LoVo (cell line): ENCODE measurements at places on chromosomes 12 and 14.

DNA sequence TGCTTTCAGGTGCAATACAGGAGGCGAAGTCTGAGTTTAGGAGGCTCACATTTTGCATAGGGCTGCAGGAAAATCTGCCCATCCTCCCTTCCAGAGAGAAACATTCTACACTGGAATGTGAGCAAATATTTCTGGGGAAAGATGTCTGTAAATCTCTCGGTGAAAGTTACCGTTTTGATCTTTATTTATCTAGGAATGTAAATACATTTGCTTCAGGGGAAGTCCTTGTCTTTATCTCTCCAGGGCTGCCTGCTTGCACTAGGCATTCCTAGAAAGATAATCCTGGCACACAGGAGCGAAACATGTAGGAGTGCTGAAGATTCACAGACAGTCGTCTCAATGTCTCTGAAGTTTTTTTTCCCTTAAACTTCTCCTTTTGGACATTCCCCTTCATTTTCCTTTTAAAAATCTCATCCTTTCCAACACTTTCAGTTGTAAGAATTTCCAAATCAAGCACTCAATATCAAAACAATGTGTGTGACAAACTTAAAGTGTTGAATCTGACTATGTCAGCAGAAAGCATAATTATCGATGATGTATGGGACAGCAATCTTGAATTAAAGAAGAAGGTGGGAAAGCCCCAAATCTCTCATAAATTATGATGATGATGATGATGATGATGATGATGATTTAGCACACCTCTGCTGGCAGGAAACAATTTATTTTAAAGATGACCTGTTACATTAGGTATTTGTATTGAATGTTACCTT is 113.4 kb upstream of the RESF1 start:
- DNase-seq = no peak

GRCh38 chr12:52633383-52633782 is 15.0 kb upstream of the KRT73 start:
- DNase-seq = no peak

GRCh38 chr14:58702441-58703160 is 64.8 kb downstream of the DACT1 start:
- DNase-seq = no peak

GRCh38 chr12:124916374-124917134 is 2.1 kb upstream of the UBC start:
- DNase-seq = peak; percentile 97

GRCh38 chr14:67168110-67168441 is 21.2 kb upstream of the GARIN2 start:
- DNase-seq = no peak

- no peak for DNase-seq
These were observed 8.2 kb downstream of the ULK1 start for GRCh38 chr12:131902332-131903241.

GRCh38 chr12:116389990-116390389 is 112.5 kb upstream of the MED13L start:
- DNase-seq = peak; percentile 26

- no peak for DNase-seq
These were observed 27.3 kb downstream of the SPRING1 start for GRCh38 chr12:116710370-116711150.

DNA sequence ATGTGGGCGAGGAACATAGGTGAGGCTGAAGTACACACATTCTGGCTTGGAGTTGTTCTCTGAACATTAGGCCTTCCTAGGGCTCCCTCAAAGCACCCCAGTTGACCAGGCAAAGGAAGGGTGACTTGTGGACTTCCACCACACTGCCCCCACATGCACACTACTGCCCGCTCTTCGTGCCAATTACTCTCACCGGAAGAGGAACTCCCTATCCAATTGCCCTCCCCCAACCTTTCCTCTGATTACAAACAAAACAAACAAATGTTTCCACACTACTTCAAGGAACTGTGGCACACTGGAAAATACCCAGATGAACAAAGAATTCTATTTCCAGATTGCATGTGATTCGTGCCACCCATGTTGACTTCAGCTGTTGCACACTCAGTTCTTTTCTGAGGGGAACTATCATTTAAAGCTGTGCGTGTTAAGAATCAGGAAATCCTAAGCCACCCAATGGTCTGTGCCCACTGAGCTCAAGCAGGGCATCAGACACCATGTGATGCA is 139.3 kb downstream of the SSPN start:
- no peak for DNase-seq

- DNase-seq = no peak
These were observed 21.1 kb downstream of the NT5DC3 start for GRCh38 chr12:103819892-103820291.

DNA sequence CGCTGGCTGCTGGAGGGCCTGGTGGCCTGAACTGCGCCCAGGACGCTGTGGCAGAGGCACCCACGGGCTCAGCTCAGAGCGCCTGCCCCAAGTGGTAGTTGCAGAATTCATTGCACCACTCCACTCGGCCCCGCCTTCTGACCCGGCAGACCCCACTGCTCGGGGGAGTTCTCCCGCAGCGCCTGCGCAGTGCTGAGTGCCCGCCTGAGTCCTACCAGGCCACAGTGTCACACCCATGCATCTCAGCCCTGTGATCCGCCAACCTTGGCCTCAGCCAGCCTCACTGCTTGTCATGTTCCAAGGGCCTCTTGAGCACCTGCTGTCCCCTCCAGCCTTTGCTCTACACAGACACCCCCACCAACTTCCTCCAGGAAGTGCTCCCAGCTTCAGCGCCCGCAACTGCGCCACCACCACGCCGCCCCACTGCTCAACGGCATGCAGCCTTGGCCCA is 12.2 kb downstream of the DEGS2 start:
- DNase-seq = no peak

DNA sequence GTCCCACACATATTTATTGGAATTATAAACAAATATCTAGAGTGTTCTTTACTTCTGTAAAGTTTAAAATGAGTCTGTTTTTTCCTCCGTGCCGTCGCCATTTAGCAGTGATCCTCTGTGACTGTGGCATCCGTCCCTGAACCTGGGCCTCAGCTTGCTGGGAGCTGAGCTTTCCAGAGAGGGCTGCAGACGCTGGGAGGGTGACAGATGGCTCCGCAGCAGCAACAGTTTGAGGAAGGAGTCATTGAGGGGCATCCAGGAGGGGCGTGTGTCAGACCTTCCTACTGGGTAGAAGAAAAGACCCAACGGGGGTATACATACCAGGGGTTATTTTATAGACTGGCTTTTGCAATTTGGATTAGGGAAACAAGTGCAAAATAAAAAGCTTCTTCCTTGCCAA is 47.9 kb downstream of the NEUROD4 start:
- no peak for DNase-seq

DNA sequence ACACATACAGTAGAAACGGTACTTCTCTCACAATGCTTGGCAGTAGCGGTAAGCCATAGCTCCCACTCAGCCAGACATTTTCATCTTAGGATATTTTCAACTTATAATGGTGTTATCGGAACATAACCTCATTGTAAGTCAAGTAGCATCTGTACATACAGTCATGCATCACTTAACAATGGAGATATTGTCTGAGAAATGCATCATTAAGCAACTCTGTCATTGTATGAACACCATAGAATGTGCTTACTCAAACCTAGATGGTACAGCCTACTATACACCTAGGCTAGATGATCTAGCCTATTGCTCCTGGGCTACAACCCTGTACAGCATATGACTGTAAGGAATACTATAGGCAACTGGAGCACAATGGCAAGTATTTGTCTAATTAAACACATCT is 40.8 kb downstream of the RPS6KA5 start:
- no peak for DNase-seq

DNA sequence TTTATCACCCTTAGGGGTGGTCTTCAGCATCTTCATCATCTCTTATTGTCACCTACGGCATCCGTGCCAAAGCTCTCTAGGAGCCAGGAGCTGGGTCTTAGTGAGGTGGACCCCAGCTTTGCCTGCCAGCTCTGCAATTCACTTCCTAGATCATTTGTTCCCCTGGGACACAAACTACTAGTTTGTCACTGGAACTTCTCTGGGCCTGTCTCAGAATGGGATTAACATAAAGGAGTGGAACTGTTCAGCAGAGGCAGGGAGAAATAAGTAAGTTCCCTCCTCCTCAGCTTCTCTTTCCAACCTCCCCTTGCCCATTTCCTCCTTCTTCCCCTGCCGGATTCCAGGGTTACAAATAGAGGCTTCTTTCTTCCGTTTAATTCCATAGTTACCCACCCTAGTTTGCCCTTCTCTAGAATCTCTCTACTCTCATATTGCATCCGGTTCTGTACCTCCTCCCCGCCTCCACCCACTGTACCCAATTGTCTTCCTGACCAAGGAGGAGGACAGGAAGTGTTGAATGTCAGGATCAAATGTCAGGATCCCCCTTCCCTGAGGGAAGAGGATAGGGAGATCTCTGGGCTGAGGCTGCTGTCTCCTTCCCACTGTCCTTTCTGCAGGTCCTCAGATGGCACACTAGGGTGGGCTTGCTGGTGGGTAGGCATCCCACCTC is 25.0 kb downstream of the LARP4 start:
- no peak for DNase-seq

GRCh38 chr14:104966261-104966865 is 11.8 kb downstream of the AHNAK2 start:
- DNase-seq = no peak

DNA sequence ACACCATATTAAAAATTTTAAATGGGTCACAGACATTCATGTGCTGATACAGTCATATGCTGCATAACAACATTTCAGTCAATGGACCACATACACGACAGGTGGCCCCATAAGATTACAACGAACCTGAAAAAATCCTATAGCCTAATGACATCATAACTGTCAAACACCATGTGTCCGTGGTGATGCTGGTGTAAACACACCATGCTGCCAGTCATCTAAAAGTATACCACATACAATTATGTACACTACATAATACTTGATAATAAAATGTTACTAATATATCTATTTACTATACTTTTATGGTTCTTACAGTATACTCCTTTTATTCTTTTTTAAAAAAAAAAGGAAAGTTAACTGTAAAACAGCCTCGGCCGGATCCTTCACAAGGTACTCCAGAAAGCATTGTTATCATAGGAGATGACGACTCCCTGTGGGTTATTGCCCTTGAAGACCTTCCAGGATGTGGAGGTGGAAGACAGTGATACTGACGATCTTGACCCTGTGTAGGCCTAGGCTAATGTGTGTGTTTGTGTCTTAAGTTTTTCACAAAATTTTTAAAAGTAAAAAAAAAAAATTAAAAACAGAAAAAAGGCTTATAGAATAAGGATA is 5.0 kb upstream of the TDG start:
- no peak for DNase-seq
